ENCODE measurements at places on chromosomes 7 and 10. TPM values are rescaled to one million over a fixed set of nuclear protein-coding genes. Genes with fewer than 3 reads are reported as not detected.

HSPA12A gene
- total RNA-seq: 11.0 TPM

FKBP6 gene
- under 0.01 TPM for total RNA-seq

PDLIM1 gene
- total RNA-seq: 17.7 TPM

DNAH11 gene
- 30.2 TPM for total RNA-seq

- DNase-seq: peak; percentile 91
These were observed 1.1 kb downstream of the WASL start for GRCh38 chr7:123747620-123748141.

DNA sequence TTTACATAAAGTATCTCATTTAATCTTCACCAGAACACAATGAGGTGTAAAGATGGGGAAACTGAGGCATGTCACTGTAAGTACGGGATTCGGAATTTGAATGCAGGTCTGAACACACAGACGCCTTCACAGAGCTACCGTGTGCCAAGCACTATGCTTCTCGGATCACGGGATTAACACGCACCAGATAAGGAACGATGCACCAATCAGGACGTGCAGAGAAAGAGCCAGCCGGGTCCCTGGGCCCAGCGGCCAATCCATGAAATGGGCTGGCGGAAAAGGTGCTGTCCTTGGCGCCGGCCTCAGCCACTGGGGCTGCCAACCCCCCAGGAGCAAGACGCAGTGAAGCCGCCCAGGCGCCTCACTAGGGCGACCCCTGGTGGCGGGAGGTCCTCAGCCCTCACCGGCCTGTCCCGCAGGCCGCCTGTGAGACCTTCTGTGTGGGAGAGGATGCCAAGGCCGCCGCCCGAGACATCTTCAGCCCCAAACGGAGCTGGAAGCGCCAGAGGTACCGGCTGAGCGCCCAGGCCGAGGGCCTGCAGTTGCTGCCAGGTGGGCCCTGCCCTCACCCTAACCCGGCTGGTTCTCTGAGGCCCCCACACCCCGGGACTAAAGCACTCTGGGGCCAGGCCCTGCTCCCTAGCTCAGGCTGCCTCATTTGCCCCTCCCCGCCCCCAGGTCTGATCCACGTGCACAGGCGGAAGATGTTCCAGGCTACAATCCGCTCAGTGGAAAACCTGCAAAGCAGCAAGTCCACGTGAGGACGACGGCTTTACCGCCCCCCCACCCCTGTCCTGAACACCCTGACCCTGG is 15.6 kb downstream of the ATG9B start:
- peak; percentile 54 for DNase-seq

DNA sequence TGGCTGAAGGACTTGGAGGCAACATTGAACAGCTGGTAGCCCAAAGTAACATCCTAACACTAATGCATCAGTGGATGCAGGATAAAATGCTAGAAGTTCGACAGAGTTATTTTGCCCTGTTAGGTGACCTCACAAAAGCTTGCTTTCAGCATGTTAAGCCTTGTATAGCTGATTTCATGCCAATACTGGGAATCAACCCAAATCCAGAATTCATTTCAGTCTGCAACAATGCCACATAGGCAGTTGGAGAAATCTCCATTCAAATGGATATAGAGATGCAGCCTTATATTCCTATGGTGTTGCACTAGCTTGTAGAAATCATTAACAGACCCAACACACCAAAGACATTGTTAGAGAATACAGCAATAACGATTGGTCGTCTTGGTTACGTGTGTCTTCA is 62.9 kb downstream of the CCSER2 start:
- DNase-seq: no peak

DNA sequence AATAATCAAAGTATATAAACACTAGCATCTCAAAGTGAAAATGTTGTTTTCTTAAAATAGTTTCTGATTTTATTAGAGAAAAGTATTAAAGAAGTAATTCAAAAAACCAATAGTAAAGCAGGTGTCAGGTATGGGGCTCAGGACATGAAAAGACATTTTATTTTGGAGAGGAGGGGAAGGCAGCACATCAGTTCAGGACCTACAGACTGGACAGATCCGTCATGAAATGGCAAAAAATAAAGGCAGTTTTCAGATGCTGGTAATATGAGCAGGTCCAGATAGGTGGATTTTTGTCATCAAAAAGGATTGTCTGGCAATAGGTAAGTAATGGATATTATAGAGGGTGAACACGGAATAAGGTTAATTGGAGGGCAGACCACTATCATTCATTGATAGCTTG is 49.0 kb downstream of the GRM3 start:
- no peak for DNase-seq

DNA sequence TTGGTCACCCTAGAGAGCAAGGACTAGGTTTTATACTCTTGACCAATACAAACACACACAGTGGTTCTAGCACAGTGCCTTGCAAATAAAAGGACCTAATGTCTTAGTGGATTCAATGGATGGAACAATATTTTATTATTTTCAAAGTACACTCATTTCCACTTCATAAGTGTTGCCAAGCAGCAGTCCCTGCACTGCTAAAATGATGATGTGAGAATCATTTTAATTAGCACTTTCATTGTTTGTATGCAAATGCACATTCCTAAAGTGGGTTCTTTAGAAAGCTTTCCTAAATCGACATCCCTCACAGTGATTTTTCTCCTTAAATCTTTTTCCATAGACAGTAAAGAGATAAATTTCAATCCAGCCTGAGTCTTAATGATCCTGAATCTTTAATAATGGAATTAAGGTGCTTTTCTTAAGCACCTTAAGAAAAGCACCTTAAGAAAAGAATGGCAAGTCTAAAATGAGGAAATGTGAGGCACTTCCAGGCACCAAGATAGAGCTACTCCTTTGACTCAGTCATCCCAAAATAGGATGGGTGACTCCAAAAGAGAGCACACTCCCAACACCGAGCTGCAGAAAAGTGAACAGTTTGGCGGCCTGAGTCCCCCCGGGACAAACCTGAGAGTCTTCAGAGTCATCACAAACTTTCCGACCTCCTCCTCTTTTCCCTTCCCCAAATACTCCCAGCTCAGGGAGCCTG is 84.5 kb downstream of the SORBS1 start:
- no peak for DNase-seq

DNA sequence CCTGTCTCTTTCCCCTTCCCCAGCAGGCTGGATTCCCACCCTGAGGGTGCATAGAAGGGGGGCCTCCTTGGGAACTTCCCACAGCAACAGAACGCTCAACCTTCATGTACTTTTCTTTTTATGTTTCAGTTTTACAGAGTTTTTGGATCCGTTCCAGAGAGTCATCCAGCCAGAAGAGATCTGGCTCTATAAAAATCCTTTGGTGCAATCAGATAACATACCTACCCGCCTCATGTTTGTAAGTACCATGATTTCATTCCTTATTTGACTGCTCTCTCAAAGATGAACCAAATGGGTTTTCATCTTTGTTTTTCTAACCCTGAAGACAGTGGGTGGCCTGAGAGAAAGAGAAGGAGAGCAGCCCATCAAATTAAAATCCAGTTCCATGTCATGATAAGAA is 46.7 kb downstream of the PLPP4 start:
- peak; percentile 10 for DNase-seq
